ENCODE measurements at places on chromosomes 4 and X. TPM values are rescaled to one million over a fixed set of nuclear protein-coding genes. Genes with fewer than 3 reads are reported as not detected.

DNA sequence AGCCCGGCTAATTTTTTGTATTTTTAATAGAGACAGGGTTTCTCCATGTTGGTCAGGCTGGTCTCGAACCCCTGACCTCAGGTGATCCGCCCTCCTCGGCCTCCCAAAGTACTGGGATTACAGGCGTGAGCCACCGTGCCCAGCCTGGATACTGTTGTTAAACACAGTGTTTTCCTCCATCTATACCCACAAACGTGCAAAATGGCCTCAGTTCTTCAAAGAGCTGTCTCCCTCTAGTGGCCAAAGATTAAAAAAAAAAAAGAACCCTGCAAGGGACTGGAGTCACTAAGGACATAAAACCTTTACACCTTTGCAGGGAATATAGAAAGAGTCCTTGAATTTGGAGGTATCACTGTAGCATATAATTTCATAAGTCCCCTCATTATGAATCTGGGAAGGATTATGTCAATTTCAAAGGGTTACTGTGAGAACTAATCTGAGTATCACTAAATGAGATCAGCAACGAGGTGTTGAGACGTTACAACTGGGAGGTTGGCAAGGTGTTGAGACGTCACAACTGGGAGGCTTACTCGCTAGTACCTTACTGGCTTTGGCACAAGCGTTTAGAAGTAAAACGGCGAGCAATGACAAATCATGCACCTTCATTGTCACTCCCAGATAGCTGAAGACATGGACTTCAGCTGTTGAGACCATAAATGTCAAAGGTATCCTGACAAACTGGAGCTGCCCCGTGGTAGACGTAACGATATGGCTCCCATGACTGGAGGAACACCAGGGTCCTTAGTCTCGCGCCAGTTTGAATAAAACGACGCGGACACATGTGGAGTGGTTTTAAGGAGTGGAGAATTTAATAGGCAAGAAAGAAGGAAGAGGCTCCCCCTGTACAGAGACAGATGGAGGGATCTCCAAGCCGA, 33.4 kb upstream of the ENPP6 start:
- no peak for DNase-seq

Gene POU4F2
- not detected for total RNA-seq

Gene TLR10
- total RNA-seq = 0.83 TPM

Gene CXXC4
- 7.2 TPM for total RNA-seq

Gene LRAT
- total RNA-seq = 5.8 TPM

- no peak for DNase-seq
These were observed 1882.9 kb upstream of the AGA start for GRCh38 chr4:179325181-179325580.

Gene WNK3
- total RNA-seq = 3.8 TPM

DNA sequence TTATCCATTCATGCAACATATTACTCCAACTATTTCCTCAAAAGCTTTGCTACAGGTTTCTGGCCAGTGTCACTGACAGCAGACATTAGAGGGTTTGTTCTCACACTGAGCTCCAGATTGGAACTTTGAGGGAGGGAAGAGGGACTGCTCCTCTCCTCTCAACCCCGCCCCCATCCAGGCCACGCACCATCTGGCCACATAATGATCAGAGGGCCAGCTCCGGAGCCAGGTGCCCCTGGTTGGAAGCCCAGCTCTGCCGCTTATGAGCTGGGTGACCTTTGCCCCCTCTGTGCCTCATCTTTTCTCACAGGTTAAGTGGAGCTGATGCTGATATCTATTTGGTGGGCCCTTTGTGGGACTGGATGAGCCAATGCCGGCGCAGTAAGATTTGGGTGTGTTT, 55.8 kb downstream of the C4orf50 start:
- no peak for DNase-seq

DNA sequence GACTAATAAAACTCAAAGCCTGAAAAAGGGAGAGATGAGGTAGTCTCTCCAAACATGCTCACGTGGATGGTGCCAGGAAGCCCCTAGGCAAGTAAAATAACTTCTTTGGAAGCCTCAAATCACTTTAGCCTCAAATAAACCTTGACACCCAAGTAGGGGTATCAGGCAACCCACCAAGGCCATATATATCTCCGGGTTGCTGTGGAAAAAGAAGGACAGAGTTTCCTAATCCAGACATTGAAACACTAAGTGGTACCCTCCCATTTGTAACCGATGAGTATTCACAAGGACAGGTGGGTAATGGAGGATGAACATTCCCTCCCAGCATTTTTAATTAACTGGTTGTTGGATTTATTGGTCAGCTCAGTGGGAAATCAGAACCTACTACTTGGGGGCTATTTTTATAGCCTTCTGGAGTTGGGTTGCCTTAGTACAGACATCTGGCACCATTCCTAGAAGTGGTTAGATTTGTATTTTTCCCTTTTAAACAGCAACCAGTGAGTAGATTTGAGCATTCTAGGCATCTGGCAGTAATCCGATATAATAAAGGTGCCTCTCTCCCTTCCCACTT, 87.7 kb downstream of the GPC3 start:
- no peak for DNase-seq

DNA sequence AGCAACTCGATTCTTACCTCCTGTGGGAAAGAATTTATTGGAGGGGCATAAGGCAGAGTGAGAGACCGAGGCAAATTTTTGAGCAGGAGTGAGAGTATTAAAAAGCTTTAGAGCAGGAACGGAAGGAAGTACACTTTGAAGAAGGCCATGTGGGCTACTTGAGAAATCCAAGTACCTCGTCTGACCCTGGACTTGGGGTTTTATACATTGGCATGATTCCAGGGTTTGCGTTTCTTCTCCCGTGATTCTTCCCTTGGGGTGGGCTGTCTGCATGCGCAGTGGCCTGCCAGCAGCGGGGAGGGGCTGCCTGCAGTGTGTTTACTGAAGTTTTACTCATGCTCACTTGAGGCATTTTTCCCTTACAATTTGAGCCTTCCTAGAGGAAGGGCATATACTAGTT, 3.4 kb downstream of the GALNT7 start:
- DNase-seq = peak; percentile 7

DNA sequence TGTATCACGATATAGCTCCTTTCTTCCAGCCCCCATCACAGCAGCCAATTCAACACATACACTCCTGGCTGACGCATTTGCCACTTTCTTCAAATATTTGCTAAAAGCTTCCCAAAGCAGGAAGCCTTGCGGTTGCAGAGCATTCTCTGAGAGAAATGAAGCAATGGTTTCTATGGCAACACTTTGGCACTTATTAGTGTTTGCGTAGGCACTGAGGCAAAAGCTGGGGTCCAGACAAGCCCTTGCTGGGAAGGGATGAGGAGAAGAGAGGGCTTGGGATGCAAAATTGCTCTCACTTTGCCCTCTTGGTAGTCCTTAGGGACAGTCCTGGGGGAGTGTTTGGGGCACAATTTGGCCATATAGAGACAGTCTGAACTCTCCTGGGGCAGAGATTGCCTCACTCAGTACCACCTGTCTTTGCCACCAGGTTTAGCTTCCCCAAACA, 55.0 kb upstream of the PAK3 start:
- DNase-seq = no peak

GRCh38 chr4:24112466-24112865, 222.6 kb upstream of the PPARGC1A start:
- DNase-seq = no peak

GRCh38 chrX:6238576-6238975, 9.9 kb upstream of the NLGN4X start:
- no peak for DNase-seq

Gene CFAP99
- 1.9 TPM for total RNA-seq

DNA sequence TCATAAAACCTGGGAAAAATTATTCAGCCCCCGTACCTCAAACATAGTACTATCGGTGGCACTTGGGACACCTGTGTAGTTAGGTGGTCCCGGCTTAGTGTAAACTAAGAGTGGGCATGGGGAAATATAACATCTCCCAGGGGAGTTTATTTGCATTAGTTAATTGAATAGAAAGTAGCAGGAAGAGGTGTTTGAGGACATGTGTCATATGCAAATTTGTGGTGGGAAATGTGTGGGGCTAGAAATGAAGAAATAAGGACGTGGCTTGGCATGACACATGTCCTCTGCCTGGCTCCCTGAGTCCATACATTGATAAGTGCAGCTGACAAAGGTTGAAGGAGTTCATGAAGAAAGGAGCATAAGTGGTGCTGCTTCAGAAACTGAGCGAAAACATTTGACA, 483.6 kb downstream of the SH2D1A start:
- no peak for DNase-seq

- DNase-seq = no peak
These were observed 21.7 kb upstream of the GPM6A start for GRCh38 chr4:175833574-175834311.

GRCh38 chrX:40878766-40879165, 143.4 kb upstream of the MED14 start:
- DNase-seq = no peak

GRCh38 chrX:31124536-31124935, 52.7 kb upstream of the FTHL17 start:
- DNase-seq = no peak

DNA sequence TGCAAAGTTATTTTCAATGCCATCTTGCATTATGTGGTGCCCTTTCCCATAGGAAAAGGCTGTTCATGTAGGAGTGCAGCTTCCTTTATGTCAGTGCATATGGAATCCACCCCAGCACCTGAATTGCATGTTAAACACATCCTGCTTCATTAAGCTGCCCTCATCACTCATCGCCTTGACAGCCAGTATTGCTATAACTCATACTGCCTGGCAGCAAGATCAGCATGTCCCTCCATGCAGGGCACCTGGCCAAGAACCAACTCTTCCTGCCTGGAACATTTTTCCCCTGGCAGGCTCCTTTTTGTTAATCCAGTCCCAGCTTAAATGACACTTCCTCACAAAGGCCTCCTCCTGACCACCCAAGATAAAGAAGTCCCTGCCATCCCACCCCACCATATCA, 23.5 kb upstream of the CA5B start:
- DNase-seq = peak; percentile 12

Gene YIPF7
- total RNA-seq = not detected

GRCh38 chr4:73869130-73870055, at the start of gene CXCL1:
Gene CXCL1, plus strand, starts transcription at chr4:73869393. Its CDS starts 78 bp downstream, at chr4:73869471.
- peak; percentile 39 for DNase-seq

- DNase-seq = no peak
These were observed 60.1 kb downstream of the GATB start for GRCh38 chr4:151700566-151701316.

- peak; percentile 6 for DNase-seq
These were observed 2.2 kb upstream of the CFI start for GRCh38 chr4:109803924-109804571.

GRCh38 chr4:174716986-174717770, 111.9 kb downstream of the GLRA3 start:
- DNase-seq = no peak

DNA sequence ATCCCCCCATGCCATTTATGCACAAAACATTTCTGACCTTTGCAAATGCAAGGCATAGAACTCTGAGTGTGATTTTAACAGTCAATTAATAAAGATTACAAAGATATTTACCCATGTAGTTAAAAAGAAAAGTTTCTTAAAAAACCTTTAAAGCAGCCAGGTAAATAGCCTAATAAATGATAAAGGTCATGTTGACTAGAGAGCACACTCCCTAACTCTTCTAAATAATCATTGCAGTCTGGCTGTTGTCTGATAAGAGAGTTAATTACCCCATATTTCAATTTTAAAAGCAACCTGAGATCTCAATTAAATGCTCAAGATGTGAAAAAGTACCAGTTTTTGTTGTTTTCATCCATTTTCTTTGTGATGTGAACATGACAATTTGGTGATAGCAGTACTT, 291.5 kb upstream of the SMIM31 start:
- DNase-seq = no peak

- no peak for DNase-seq
These were observed 500.2 kb downstream of the STIM2 start for GRCh38 chr4:27360790-27361267.

GRCh38 chr4:6695660-6696610, 2.3 kb downstream of the S100P start:
- DNase-seq = no peak

DNA sequence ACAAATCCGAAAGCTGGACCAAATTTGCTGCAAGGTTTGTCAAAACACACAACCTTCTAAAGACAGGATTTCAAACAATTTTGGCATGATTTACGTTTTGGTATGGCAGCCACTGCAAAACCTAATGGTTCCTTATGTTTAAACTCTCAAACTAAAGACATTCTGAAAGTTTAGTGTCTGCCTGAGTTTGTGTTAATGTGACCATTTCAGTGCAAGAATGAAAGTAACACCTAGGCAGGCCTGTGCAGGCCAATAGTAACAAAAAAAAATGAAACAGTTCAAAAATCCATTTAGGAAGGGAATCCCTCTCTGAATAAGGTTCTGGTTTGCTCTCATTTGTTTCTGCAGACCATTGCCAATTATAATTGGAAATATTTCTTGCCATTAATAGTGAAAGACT, 1.9 kb upstream of the LDB2 start:
- no peak for DNase-seq

Gene DHRSX
- total RNA-seq = 28.5 TPM

DNA sequence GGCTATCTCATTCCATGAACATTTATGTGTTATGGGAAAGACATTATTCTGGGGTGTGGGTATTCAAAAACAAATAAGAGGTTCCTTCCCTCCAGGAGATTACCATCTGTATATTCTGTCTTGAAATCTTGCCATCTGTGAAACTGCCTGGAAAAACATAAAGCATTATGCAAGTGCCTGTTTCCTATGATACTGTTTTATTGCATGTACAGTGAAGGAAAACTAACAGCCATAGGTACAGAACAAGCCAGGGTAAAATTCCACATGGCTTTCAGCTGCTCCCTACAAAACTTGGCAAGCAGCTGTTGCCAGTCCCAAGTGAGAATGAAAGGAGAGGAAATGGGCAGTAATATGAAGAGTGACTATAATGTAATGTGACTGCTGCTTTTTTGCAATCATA, 136.0 kb downstream of the GUCY2F start:
- DNase-seq = no peak

GRCh38 chr4:26308568-26308967, 12.2 kb upstream of the RBPJ start:
- DNase-seq = no peak

DNA sequence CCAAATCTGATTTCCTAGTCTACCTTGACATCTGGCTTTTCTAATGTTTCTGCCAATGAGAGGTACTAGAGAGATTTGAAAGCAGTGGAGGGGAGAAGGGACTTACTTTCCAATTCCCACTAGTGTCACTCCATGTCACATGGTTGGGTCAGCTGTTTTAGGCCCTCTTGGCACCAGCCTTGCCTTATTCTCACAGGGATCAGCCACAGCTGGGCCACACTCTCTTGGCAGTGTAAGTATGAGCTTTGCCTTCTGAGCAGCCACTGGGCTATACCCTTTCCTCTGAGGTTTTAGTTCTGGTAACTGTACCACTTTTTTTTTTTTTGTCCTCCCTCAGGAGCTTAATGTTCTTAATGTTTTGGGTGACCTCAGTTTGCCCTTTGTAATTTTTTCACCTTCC, 10.2 kb upstream of the ADH1C start:
- peak; percentile 7 for DNase-seq

Gene IL3RA
- 2.8 TPM for total RNA-seq

- no peak for DNase-seq
These were observed 123.9 kb downstream of the NAA11 start for GRCh38 chr4:79201971-79202370.

GRCh38 chr4:104486716-104487504, 7.8 kb downstream of the CXXC4 start:
- DNase-seq = peak; percentile 27

Gene MAP7D3
- 13.8 TPM for total RNA-seq

GRCh38 chrX:110087485-110088356, 84.8 kb downstream of the TMEM164 start:
- no peak for DNase-seq

- DNase-seq = no peak
These were observed 22.6 kb upstream of the PHF8 start for GRCh38 chrX:54066841-54067240.
